Mesendoderm (in vitro differentiated cells): ENCODE measurements at places on chromosomes 5 and 9.

GRCh38 chr5:151885138-151885908 is 39.3 kb downstream of the GLRA1 start:
- no peak for DNase-seq

- peak; percentile 8 for DNase-seq
Measured at GRCh38 chr5:45680950-45681349, 15.2 kb downstream of the HCN1 start.

DNA sequence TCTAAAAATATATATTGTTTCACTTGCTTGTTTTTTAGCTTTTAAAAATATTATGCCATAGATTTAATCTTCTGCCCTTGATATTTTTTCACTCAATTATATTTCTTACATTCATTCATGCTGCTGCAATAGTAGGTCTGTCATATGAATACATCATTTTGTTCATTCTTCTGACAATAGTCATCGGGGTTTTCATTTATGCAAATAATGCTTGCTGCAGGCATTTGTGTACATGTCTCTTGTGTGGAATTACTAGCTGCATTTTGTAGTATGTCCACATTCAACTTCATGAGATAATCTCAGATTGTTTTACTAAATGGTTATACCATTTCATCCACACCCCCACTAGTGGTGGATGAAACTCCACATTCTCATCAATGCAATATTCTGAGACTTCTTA is 5.3 kb upstream of the PLPP1 start:
- no peak for DNase-seq

DNA sequence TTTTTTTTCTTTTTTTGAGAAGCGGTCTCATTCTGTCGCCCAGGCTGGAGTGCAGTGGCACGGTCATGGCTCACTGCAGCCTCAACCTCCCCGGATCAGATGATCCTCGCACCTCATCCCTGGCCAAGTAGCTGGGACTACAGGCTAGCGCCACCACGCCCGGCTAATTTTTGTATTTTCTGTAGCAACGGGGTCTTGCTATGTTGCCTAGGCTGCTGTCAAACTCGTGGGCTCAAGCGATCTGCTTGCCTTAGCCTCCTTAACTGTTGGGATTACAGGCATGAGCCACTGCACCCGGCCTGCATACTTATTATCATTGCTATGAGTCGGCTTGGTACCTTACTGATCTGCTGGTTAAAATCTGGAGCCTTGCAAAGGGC is 790 bp upstream of the IARS1 start:
- peak; percentile 48 for DNase-seq

DNA sequence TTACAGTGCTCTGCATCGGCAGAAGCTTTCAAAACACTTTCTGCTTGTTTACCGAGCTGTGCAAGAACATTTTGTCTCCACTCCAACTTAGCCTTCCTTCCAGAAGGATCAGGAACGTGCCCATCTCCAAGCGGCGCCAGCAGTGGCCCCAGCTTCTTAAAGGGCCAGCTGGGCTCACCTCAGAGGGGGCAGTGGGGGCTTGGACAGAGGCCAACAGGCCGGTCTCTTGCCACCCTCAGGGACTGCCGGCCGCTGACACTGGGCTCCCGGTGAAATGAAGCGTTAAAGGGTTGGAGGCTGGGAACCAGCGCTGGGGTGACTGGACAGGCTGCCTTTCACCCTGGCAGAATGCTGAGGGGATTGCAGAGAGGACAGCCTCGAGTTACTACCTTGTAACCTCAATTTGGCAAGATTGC is 67.0 kb upstream of the RNU6ATAC start:
- no peak for DNase-seq

DNA sequence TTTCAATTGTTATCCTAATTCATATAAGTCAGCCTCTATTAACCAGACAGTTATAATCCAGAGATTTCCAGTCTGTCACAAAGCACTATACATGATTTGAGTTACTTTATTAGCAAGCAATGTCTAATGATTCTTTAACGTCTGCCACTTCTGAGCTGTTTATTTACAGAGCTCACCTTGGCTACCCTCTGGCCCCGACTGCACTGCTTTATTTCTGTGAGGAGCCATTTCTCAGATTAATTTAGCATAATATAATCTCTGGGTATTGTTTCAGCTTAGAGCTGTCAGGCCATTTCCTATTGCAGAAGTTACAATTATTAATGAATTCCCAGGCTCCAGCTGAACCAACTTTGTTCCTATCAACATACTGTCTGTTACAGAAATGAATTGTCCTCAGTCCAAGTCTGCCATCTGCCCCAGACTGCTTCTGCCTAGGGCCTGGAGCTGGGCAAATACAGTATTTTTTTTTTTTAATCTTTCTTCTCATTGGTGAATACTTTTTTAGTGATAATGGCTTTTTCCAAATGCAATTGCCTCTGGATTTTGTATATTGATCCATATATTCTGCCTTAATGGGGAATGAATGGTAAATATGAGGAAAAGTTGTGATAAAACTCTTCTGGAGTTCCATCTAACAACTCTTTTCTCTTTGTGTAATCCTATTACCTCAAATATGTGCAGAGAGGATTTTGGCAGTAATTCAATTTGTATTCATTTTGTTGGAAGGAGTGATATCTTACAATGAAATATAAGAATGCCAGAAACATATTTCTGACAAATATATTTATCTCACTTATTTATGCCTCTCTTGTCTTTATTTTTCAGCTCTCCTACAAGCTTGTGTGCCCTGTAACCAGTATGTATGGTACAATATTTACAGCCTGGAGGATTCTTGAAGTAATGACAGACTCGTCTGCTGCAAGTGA is 104.7 kb downstream of the FOCAD start:
- no peak for DNase-seq
